ENCODE measurements at places on chromosomes 7 and 10. TPM values are rescaled to one million over a fixed set of nuclear protein-coding genes. Genes with fewer than 3 reads are reported as not detected.

UNC5B gene
- total RNA-seq: 0.07 TPM

TUBAL3 gene
- not detected for total RNA-seq

UNCX gene
- total RNA-seq: not detected

MALRD1 gene
- total RNA-seq: 0.29 TPM

ADAM12 gene
- 1.3 TPM for total RNA-seq

CRHR2 gene
- total RNA-seq: not detected

DRGX gene
- total RNA-seq: not detected

NXPH1 gene
- total RNA-seq: not detected

GRM3 gene
- total RNA-seq: not detected

DNA sequence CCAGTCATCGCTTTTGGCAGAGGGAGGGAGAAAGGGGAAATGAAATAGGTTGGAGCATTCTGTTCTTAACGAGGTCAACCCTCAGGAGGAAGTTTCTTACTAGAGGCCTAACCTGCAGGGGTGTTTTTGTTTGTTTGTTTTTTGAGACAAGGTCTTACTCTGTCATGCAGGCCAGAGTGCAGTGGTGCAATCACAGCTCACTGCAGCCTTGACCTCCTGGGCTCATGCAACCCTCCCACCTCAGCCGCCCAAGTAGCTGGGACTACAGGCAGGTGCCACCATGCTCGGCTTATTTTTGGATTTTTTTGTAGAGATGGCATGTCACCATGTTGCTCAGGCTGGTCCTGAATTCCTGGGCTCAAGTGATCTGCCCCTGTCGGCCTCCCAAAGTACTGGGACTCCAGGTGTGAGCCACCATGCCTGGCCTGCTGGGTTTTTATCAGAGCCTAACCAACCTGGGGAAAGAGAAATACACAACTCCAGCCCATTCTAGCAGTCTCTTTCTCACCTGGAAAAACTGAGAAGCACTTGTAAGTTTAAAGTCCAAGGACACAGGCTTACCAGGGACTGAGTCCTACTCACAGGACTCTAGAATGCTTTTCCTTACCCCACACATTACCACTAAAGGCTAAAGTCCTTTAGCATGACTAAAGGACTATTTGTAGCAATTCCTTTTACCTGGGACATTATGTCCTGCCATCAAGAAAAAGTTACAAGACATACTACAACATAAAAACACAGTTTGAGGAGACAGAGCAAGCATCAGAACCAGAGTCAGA is 101.0 kb upstream of the EGFR start:
- DNase-seq: no peak

GRCh38 chr10:35306852-35307251 is 29.5 kb upstream of the CCNY start:
- peak; percentile 8 for DNase-seq

DNA sequence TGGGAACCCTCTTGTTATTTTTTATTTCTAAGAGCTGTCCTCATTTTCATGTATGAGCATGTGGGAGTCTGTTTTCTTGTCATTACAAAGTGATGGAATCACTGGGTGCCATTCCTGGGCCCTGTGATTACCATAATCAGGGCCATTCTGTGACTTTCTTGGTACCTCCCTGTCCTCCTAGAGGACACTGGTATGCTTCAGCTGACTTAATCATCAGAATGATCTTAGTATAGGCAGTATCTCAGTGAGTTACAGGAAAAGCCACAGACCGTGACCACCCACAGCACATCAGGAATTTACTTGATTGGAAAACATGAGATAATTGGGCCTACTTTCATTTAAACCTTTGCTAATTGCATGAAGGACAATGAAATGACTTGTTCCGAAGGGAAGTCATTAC is 7.2 kb downstream of the NOM1 start:
- DNase-seq: no peak

- DNase-seq: no peak
Measured at GRCh38 chr7:17506095-17506494, 207.6 kb downstream of the AHR start.

GRCh38 chr10:785089-785860 is 95.8 kb upstream of the DIP2C start:
- DNase-seq: no peak

DNA sequence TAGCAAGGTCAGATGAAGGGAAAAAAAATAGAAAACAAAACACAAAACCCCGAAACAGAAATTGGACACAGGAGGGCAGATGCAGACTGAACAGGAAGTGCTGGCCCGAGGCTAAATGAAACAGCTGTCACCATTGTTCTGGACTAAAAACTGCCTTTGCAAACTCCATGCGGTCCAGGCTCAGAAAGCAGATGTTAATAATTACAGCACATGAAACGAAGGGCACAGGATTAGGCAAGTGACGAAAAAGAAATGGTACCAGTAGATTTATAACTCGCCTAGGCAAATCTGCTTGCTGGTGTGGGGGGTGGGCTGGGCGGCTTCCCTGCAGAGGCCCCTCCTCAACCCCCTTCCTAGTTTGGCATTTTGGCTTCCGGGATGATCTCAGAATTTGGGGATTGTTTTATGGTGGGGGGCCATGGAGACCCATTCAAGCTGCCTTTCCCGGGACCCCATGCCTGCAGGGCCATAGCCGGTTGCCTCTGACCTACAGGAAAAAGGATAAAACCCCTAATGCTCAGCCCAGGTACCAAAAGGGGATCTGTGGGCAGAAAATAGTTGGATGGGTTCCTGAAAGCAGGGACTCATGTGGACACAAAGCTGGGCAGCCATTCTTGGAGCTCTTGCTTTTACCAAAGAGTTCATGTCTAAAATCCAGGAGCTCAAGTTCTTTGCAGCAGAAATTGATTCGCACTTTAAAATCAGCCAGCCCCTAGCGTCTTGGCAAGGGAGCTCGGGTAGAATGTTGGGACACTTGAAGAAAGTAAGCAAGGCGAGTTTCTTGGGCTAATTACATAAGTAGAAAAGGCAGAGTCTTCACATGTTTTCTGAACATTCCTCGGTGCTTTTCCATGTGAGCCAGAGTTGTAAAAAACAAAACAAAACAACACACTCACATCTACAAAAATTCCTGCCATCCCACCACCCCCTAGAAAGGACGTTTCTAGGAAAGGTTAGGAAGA is 39.0 kb upstream of the EMX2 start:
- no peak for DNase-seq

- no peak for DNase-seq
Measured at GRCh38 chr10:31774299-31774900, 154.2 kb downstream of the ARHGAP12 start.

DNA sequence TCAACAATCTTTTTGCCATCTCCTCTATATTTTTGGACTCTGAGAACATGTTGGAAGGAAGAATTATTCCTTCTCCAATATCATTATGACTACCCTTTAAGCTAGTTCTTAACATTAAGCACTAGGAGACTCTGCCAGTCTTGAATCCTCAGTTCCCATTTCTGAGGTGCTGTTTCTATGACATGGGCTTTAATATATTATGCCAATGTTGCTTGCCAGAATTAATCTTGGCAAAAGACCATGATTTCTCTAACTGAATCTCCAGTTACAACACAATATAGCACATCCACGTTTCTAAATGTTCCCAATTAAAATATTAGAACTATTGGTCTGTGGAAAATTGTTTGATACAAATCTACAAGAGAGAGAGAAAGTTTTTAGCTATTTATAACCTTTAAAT is 250.0 kb downstream of the HGF start:
- DNase-seq: no peak

DNA sequence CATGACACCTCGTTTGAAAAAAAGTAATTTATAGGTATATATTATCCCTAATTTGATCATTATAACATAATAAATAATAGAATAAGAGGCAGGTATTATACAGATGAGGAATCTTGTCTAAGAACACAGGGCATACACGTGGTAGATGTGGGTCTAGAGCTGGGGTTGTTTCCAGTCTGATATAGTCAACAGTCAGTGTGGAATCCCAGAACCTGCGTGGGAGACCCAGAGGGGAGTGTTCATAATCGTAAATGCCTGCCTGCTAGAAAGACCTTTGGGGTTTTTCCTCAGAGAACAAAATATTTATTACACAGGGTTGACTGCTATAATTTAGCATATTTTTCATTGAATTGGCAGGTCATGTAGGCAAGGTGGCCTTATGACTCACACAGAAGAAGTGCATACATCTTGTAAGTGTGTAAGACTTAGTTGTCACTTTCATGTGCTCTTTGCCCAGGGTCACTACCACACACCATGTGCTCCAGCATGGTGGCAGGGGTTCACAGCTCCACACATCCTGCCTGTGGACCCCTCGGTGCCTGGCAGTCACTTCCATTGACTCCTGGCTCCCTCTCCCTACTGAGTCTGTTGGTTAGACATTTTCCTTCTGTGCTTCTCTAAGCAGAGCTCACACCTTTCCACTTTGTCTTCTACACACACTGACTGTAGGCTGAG is 94.9 kb upstream of the IKZF1 start:
- peak; percentile 75 for DNase-seq

- DNase-seq: no peak
Measured at GRCh38 chr7:106262221-106262881, 22.4 kb downstream of the NAMPT start.

- DNase-seq: no peak
Measured at GRCh38 chr10:110184398-110184797, 23.0 kb upstream of the MXI1 start.

- DNase-seq: no peak
Measured at GRCh38 chr10:72321248-72322029, 33.3 kb downstream of the DNAJB12 start.

DNA sequence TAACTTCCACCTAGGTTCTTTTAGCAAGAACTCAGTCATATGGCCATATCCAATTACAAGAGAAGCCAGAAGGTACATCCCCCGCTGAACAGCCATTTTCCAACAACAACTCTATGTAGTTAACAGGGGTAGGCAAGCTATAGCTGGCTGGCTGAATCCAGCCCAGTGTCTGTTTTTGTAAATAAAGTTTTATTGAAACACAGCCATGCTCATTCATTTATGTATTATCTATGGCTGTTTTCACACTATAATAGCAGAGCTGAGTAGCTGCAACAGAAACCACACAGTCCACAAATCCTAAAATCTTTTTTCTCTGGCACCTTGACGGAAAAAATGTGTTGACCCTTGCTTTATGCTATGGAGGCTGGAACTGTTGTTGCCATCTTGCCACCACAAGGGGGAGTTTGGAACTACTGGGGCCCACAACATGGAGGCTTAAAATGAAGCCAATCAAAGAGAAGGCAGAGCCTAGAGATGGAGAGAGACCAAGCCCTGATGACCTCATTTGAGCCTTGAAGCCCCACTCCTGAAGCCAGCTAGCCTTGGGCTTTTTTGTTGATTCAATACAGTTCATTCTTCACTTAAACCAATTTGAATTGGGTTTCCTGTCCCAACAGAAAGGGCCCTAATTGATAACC is 33.3 kb upstream of the XPNPEP1 start:
- peak; percentile 50 for DNase-seq

DNA sequence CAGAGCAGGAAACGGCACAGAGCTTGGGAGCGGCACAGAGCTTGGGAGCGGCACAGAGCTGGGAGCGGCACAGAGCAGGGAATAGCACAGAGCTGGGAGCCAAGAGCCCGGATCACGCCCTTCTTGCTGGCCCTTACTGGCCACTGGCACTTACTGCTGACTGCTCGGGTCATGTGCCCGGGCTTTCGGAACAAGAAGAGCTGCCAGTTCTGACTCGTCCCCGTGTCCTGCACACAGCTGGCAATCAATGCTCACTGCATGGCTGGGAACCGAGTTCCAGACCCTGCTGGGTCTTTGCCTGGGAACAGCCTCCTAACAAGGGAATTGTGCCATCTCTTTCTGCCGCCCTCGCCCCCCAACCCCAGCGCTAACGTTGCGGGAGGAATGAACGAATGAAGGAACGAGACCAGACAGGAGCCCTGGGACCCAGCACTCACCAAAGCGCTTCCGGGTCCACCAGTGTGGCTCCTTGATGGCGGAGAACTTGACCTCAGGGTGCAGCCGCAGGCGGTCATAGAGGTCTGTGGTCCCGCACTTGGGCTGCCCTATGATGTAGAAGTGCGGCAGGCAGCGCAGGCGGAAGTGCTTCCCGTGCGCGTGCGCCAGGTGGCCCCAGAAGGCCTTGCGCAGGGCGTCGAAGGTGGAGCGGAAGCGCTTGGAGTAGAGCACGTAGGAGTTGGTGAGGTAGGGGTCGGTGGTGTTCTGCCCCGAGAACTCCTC is 49.1 kb downstream of the CHST15 start:
- no peak for DNase-seq

DNA sequence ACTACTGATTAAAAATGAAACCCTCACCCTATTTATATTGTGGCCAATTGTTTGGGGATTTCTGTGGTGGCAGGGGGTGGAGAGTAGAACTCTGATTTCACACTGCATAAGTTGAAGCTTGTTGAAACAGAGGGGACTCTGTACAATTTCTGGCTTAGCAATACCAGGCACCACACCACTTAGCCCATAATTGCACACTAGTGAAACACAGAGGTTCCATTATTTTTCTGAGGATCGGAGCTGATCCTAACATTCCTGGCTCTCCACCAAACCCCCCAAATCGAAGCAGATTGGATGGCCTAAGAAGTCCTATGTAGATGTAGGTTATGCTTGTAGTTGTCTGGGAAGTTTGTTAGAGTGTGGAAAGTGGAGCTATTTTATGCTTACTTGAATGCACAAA is 47.0 kb downstream of the PTN start:
- no peak for DNase-seq

DNA sequence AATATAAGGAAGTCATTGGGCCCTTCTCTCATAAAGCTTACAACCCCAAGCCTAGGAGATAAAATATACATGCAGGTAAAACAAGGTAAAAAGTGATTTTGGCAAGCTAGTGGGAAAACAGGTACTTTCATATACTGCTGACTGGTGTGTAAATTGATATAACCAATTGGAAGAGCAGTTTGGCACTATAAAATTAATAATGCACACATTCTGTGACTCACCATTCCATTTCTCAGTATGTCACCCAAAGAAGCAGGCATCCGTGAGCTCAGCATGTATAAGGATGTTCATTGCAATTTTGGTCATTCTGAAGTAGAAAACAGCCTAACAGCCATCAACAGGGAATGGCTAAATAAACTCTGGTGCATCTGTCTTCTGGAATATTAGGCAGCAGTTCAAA is 2.9 kb downstream of the MACROH2A2 start:
- DNase-seq: no peak

- DNase-seq: no peak
Measured at GRCh38 chr10:65846541-65846940, 1079.3 kb upstream of the LRRTM3 start.

GRCh38 chr10:133237588-133238465 is at the start of gene VENTX:
Gene VENTX, plus strand, starts transcription at chr10:133237855. Its CDS starts 60 bp downstream, at chr10:133237915.
- no peak for DNase-seq

GRCh38 chr10:22723783-22724182 is 9.4 kb upstream of the PIP4K2A start:
- no peak for DNase-seq

DNA sequence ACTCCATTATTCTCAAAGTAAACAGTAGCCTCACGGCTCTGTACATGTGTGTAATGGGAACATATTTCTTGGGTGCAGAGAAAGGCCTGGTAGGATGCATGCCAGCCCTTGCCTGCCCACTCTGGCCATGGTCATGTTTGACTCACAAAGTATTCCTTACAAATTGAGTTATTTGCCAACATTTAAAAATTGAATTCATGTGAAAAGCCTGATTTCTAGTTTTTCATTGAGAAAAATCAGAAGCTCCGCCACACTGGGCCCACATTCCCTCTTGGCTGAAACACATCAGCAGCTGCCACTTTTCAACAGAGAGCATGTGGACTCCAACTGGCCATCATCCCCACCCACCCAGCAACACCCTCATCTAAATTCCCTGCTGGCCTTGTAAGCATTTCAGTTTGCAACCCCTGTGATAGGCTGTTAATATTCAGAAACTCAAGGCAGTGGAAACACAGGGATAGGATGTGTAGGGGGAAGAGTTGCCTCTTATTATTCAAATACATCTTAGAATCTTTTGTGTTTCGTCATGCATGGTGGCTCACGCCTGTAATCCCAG is 40.9 kb downstream of the CDH23 start:
- no peak for DNase-seq

- no peak for DNase-seq
Measured at GRCh38 chr7:101333912-101334311, 12.3 kb upstream of the IFT22 start.
